ENCODE measurements at places on chromosomes 7 and 10. TPM values are rescaled to one million over a fixed set of nuclear protein-coding genes. Genes with fewer than 3 reads are reported as not detected.

RSPH10B gene
- total RNA-seq = not detected

NPY gene
- total RNA-seq = not detected

PWWP2B gene
- total RNA-seq = 2.4 TPM

HSPA14 gene
- total RNA-seq = 9.5 TPM

MYL10 gene
- total RNA-seq = not detected

TFEC gene
- total RNA-seq = not detected

ANXA8 gene
- total RNA-seq = not detected

CTBP2 gene
- total RNA-seq = 32.0 TPM

LEP gene
- not detected for total RNA-seq

C10orf67 gene
- not detected for total RNA-seq

DPYSL4 gene
- 28.4 TPM for total RNA-seq

EPDR1 gene
- total RNA-seq = 14.9 TPM

SPDYE5 gene
- not detected for total RNA-seq

GJD4 gene
- total RNA-seq = not detected

CDC14C gene
- total RNA-seq = not detected

SLC13A4 gene
- total RNA-seq = not detected

MMP21 gene
- 0.15 TPM for total RNA-seq

ZNF775 gene
- total RNA-seq = 3.2 TPM
